ENCODE measurements at places on chromosomes 2 and 18.

DNA sequence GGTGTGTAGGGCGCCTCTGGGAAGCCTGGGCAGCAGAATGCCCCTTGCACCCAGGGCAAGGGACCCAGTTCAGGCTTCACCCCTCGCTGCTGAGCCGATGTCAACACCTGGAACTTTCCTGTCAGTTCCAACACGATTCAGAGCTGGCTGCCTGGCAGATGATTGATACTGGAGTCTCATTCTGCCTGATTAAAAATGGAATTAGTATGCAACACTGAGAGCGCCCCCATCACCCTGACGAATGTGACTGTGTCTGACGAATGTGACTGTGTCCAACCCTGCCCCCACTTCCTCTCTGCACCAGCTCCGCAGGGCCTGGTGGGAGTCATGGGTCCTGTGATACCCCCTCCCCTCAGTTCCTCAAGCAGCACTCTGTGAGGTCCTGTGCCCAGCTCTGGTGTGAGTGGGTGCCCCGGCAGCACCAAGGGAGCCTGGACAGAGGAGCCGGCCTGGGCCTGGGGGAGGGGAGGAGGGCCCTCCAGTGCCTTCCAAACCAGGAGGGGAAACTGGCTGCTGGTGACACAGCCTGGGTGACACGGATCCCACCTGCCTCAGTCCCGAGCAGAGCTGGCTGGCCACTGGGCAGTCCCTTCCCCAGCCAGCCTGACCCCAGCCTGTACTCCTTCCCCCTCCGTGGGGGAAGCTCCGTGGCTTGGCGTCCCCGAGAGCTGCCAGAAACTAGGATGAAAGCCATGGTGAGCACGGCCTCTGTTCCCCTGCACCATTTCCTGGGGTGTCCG, 41.4 kb upstream of the ALPP start:
- DNase-seq, result no peak

DNA sequence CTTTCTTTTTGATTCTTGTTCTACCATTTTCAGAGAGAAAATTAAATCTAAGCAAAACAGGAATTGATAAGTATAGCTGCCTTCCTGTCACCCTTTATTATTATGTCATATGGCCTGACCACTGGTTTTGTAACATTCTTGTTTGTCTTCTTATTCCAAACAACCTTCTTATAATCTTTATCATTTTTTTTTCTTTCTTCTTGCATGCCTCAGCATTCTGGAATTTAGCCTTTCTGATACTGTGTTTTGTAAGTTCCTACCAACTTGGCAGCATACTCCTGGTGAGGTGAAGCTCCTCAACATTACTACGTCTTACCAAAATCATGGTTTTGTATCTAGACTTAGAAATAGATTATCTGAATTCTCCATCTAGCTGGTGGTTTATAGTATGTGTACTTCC, 199.2 kb downstream of the CAMKMT start:
- DNase-seq, result no peak

- DNase-seq, result no peak
Measured at GRCh38 chr2:37307500-37307899, 17.1 kb downstream of the PRKD3 start.

GRCh38 chr2:174775571-174775980, 11.3 kb upstream of the CHRNA1 start:
- DNase-seq, result no peak

- no peak for DNase-seq
Measured at GRCh38 chr18:70553936-70554260, 265.1 kb downstream of the SOCS6 start.

DNA sequence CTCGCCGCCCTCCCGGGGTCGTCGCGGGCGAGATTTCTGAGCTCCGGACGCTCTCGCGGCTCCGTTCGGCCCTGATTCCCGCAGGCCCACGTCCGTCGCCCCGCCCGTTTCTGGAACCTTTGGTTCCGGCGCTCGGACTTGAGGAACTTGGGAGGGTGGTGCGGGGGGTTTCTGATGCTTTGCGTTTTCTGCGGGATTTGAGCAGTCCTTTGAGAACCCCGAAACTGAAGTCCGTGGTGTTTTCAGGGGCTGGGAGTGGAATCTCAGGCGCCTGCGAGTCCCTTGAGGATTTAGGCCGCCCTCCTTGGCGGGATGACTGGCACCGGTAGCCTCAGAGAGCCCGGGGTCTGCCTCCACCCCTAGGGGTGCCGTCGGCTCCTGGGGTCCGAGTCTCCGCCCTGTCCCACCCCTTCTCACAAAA, 336 bp downstream of the THNSL2 start:
- no peak for DNase-seq

DNA sequence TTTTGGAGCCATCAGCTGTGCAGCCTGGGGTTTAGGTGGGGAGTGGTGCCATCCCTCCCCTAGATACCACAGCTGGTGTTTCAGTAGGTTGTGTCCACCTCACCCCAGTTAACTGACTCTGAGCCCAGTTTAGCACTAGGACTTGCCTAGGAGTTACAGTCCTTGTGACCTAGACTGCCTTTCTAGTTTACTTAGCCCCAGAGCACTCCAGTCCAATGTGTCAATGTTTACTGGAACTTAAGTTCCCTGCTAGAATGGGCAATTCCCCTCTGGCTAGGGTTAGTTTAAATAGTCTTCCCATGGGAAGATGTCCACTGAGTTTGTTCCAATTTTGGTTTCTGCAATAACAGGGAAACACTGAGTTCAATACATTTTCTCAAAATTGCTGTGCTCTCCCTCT, 909.2 kb downstream of the CCDC85A start:
- DNase-seq, result no peak
